ENCODE measurements at places on chromosomes 1 and 21.

GRCh38 chr1:9687120-9687873 is 35.8 kb downstream of the PIK3CD start:
- peak; percentile 71 for DNase-seq

GRCh38 chr1:35243691-35244090 is 24.8 kb upstream of the ZMYM4 start:
- peak; percentile 1 for DNase-seq

DNA sequence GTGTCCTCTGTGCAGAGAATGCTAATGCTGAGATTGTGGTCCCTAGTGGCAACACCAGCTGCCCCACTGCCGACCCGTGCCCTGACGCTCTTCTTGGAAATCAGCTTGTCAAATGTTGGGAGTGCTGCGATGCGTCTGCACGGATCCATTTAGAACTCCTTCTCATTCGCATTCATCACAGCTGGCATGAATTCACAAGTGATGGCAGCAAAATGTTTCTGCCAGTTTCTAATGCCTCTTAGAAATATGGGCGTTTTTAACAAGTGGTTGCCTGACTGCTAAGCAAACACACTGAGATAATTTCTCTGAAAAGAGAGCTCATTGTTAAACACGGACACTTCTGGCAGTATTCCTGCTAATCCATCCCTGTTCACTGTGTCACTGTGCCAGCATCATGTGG is 131.9 kb upstream of the KCNJ6 start:
- no peak for DNase-seq

DNA sequence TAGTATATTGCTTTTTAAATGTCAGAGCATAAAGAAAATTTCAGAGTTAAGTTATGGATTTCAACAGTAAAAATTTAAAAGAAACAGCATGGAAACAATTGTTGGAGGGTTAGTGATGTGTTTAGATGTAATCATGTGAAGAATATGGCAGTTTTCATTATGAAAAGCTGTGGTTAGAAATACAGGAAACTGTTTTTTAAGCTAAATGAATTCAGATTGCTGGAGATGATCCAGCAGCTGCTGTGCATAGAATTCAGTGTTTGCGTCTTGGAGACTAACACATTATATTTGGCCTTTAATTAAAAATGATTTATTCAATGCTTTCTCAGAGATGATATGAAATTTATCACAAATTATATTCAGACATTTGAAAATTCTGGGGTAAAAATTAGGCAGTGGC is 273.6 kb upstream of the LRRC7 start:
- no peak for DNase-seq

- no peak for DNase-seq
Observed at GRCh38 chr1:189350983-189351616, 1126.6 kb downstream of the BRINP3 start.
